NCI-H1105 treated with DMSO at 0.1 percent for 48 hours (cell line): ENCODE measurements at places on chromosomes 12 and 14.
A peak's percentile ranks its signal among the peaks of the same experiment; 100 is the strongest.

GRCh38 chr14:54502602-54503001, 7.1 kb upstream of the CGRRF1 start:
- DNase-seq: no peak

DNA sequence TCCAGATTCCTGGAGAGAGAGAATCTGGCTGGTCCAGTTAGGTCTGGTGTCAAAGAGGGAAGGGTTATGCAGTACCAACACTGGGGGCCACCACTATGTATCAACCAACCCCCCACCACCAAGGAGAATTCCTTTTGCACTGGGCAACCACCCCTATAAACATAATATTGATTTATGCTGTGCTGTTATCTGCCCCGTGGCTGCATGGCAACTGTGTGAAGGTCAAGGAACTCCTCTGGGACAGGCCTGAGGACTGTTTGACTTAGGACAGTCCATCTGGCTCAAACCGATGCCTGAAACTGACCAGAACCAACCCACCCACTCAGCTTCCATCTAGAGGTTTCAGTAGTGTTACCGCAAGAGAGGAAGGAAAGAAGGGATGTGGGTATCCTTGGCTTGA, 20.5 kb downstream of the PLEKHH1 start:
- DNase-seq: no peak

DNA sequence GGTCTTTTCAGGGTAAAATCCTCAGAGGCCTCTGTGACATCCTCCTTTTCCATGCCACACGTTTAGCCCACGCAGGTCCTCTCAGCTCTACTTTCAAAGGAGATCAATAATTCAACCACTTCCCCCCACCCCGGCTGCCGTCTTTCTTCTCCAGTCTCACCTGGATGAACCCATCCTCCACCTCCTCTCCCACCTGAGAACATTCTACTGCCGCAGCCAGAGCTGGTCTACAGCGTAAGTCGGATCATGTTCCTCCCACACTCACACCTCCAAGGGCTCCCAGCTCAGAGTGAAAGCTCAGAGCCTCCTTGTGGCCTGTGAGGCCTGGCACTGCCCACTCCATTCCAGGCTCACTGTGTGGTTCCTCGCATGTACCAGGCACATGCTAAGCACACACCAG, 246.6 kb downstream of the CHST11 start:
- no peak for DNase-seq

DNA sequence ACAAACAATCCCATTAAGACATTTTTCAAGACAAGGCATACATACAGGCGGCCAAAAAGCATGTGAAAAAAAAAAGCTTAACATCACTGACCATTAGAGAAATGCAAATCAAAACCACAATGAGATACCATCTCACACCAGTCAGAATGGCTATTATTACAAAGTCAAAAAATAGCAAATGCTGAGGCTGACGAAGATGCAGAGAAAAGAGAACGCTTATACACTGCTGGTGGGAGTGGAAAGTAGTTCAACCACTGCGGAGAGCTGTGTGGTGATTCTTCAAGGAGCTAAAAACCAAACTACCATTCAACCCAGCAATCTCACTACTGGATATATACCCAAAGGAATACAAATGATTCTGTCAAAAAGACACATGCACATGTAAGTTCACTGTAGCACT, 216.7 kb downstream of the FOXG1 start:
- DNase-seq: no peak

- DNase-seq: peak; percentile 64
These were observed at the start of gene ENO2 for GRCh38 chr12:6914246-6914946. Gene ENO2, plus strand, starts transcription at chr12:6914580. Its CDS starts 1,253 bp downstream, at chr12:6915833.

GRCh38 chr14:100587086-100587762, at the start of gene BEGAIN:
Gene BEGAIN, minus strand, starts transcription at chr14:100587417. Its CDS starts 127 bp downstream, at chr14:100587290.
- no peak for DNase-seq

- no peak for DNase-seq
These were observed 18.2 kb downstream of the CIPC start for GRCh38 chr14:77116172-77116817.

- DNase-seq: peak; percentile 19
These were observed 498 bp downstream of the PIANP start for GRCh38 chr12:6699989-6700645.
